ENCODE measurements at places on chromosomes 12 and 14.

- DNase-seq: no peak
These were observed 118.1 kb upstream of the OR4E1 start for GRCh38 chr14:21791749-21792148.

- DNase-seq: no peak
These were observed 194.8 kb downstream of the SLC41A2 start for GRCh38 chr12:104763168-104763805.

DNA sequence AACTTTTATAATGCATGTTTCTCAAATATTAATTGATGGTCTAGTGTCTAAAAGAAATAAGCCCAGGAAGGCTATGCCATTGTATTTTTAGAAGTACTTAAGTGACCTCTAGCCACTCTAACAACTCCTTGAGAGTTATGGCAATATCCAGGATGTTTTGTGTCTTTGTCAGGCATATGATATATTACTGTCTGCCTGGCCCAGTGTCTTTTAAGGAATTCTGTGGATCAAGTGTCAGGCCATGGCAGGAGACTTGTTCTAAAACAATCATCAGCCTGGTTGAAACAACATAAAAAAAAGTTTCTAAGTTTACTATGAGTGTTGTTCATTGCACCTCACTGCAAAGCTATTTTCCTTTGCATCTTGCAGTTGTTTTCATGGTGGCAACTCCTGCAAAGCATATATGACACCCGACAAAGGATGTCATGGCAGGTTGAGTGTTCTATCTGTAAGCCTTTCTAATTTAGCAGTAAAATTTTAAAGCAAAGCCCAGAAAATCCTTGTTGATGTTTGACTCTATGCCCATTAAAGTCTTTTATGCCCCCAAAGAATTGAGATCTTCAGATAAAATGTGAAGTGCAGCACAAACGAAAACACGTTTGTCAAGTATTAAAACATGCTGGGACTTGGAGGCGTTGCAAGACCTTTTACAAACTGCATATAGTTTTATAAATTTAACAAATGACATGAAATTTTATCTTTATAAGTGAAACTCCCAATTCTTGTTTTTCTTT is 89.5 kb upstream of the SLC38A2 start:
- DNase-seq: no peak

- no peak for DNase-seq
These were observed 146.1 kb downstream of the CHST11 start for GRCh38 chr12:104602896-104603295.

GRCh38 chr14:64970776-64971477 is 1.2 kb downstream of the RAB15 start:
- no peak for DNase-seq

- DNase-seq: no peak
These were observed 443.2 kb upstream of the TMEM132C start for GRCh38 chr12:127823801-127824200.

- no peak for DNase-seq
These were observed 16.4 kb downstream of the OTUB2 start for GRCh38 chr14:94042433-94043091.

DNA sequence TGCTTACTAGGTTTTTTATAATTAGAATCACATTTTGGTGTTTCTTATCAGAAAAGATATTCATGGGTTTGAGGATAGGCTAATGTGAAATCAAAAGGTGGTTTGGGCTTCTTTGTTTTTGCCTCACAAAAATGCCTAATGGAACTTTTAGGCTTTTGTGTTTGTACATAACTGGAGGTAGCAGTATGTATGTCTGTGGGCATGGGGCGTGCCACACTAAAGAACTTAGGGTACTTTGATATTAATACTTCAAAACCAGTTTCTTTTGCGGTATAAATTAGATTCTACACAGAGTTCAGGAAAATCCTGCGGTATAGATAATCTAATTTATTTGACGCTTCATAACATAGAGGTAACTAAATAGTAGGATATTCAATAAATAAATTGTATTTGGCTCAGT is 1.9 kb downstream of the ETV6 start:
- no peak for DNase-seq

GRCh38 chr12:31407562-31407961 is 81.6 kb upstream of the SINHCAF start:
- DNase-seq: no peak

GRCh38 chr12:123962513-123962912 is 10.1 kb downstream of the CCDC92 start:
- DNase-seq: no peak

GRCh38 chr12:27096420-27096819 is 14.0 kb upstream of the C12orf71 start:
- no peak for DNase-seq

- DNase-seq: no peak
These were observed 22.9 kb downstream of the SPTB start for GRCh38 chr14:64856529-64857445.

DNA sequence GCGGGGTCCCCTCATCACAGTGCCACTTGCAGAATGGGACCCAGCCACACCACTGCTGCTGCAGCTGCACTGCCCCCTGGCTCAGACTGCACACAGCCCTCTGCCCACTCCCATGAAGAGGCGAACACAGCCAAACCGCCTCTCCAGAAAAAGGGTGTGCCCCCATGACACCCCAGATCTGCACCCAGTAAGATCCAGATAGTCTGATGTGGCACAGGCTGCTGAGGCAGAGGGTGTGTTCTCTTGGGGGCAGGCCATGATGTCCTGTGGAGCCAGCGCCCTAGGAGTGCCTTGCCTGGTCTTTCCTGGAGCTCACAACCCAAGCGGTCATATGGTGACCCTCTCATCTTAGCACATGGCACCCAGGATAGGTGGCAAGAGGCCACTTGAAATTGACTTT is 44.4 kb downstream of the SLC8B1 start:
- no peak for DNase-seq

DNA sequence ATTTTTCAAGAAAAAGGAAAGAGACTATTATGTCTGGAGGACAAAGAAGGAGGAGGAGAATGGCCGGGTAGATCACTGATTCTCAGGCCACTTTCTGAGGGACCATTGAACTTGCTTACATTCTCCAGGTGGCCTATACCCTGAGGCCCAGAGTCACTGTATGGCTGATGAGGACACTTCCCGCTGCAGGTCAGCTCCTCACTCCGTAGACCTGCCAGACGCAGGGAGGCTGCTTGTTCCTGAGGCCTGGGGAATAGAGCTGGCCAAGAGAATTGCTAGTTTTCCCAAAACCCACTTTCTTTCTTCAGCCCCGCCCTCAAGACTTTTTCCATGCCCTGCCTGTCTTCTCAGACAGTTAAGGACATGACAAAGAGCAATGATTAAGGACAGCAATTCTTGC is 510.5 kb upstream of the TBX3 start:
- DNase-seq: no peak

DNA sequence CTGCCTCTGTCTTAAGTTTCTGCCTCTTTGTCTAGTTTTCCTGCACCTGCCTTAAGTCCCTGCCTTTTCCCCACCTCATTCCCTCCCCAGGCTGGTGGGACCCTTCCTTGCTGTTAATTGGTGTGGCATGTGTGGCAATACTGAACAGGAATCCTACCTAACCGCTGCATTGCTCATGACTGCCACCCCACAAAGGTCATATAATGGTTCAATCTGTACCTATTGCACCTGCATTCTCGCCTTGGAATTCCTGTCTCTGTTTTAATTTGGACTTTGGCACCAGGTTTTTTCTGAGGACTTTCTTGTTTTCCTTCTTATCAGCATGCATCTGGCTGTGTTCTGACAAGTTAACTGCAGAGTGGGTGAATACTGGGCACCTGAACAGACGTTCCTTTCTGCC is 966.2 kb upstream of the TMEM132C start:
- no peak for DNase-seq

- no peak for DNase-seq
These were observed 25.9 kb downstream of the RHOF start for GRCh38 chr12:121767525-121768016.

GRCh38 chr14:59619061-59619460 is 42.4 kb upstream of the CCDC175 start:
- no peak for DNase-seq

- DNase-seq: no peak
These were observed 80.0 kb downstream of the PRIMA1 start for GRCh38 chr14:93708311-93708734.

- DNase-seq: no peak
These were observed 469 bp upstream of the LRFN5 start for GRCh38 chr14:41606282-41606531.

DNA sequence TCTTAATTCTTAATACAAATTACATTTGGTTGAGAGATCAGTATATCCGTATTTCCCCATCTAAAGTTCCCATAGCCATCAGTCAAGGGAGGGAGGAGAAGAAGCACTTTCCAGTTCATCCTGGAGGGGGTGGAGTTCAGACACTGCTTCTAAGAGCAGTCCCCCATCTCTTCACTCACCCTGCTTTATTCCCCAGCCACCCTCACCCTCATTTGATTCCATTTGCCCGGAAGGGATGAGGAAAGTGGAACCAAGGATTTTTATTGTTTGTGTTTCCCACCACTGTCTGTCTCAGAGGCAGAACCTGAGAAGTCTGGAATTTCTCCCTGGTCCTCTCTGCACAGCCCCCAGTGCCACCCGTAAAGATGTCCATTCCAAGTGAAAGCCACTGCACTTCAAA is 134.2 kb upstream of the HIF1A start:
- no peak for DNase-seq

- DNase-seq: peak; percentile 70
These were observed 1.0 kb downstream of the HIP1R start for GRCh38 chr12:122836027-122836921.

- DNase-seq: no peak
These were observed at the start of gene OR6C70 for GRCh38 chr12:55470088-55470829. Gene OR6C70, minus strand, starts transcription at chr12:55470138. Its CDS starts 0 bp downstream, at chr12:55470138.

DNA sequence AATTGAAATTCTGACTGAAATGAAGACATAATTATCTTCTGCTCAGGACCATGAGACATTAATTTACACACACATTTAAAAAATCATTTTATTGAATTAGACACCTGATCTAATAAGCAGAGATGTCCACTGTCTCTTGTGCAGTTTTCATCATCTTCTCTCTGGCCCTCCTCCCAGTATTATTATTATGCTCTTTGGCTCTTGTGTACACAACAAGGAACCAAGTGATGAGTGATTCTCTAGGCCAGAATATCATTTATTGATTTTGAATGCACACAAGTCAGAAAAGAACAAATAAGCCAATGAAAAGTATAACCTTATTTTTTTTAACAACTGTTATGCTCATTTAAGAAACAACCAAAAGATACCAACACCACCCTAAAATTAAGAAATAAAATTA is 244.7 kb upstream of the KRR1 start:
- DNase-seq: no peak

- no peak for DNase-seq
These were observed 34.6 kb downstream of the NTF3 start for GRCh38 chr12:5466521-5466960.

- DNase-seq: no peak
These were observed 5.3 kb upstream of the SINHCAF start for GRCh38 chr12:31331242-31331641.

- DNase-seq: no peak
These were observed 52.3 kb downstream of the SOCS2 start for GRCh38 chr12:93624595-93625294.

- peak; percentile 77 for DNase-seq
These were observed 3.4 kb downstream of the RHOF start for GRCh38 chr12:121789800-121790728.

DNA sequence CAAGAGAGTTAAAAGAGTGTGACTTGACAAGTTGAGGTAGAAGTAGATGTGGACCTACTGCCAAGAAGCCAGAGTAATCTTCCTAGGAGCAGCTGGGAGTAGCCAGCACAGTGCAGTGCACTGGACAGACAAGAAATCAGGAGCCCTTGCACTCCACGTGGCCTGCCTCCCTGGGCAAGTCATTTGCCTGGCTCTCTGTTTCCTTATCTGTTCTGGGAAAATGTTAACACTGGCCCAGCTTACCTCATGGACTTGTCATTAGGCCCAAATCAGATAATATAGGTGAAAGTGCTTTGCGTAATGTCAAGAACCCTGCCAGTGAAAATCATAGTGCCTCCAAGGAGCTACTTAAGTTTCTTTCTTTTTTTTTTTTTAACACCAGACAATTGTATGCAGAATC is 19.2 kb downstream of the SLC7A8 start:
- no peak for DNase-seq

- DNase-seq: no peak
These were observed 1239.0 kb downstream of the SLC16A7 start for GRCh38 chr12:60834806-60835205.

DNA sequence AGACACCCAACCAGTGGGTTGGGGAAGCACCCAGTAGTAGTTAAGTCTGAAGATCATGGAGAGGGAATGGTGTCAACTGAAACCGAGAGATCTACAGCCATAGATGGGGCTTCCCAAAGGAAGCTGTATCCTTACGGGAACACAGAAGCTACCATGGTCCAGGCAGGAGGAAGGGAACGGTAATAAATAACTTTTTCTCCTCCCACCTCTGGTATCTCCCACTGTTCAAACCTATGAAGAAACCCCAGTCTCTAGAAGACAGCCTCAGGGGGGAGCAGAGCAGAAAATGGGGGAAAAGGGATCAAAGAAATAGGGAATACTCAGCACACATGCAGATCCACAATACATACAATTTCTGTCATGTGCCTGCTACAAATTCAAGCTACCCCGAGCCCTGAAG is 33.4 kb downstream of the ZNF605 start:
- DNase-seq: no peak

- DNase-seq: no peak
These were observed 38.6 kb downstream of the BTG1 start for GRCh38 chr12:92107094-92107493.

- DNase-seq: no peak
These were observed 9.6 kb downstream of the PTPN6 start for GRCh38 chr12:6960593-6961277.

GRCh38 chr14:68361231-68361630 is 431.6 kb downstream of the ZFP36L1 start:
- DNase-seq: no peak

- DNase-seq: no peak
These were observed 82.8 kb downstream of the RIN3 start for GRCh38 chr14:92596331-92596907.

GRCh38 chr14:59814988-59815387 is 55.6 kb downstream of the RTN1 start:
- no peak for DNase-seq

- DNase-seq: no peak
These were observed 642.0 kb downstream of the GALC start for GRCh38 chr14:87351007-87351406.

Data from GM12891 (cell line).